ENCODE measurements at places on chromosomes 4 and X.
A peak's percentile ranks its signal among the peaks of the same experiment; 100 is the strongest.

DNA sequence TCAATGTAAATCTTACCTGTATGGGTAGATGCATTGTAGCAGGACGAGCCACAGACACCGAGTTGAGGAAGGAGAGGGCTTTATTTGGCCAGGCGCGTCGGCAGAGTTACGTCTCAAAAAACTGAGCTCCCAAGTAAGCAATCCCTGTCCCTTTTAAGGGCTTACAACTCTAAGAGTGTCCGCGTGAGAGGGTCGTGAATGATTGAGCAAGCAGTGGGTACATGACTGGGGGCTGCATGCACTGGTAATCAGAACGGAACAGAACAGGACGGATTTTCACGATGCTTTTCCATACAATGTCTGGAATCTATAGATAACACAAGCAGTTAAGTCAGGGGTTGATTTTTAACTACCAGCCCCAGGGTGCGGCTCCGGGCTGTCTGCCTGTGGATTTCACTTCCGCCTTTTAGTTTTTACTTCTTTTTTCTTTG is 524.9 kb upstream of the HTR2C start:
- no peak for DNase-seq

GRCh38 chr4:182409271-182409670 is 166.1 kb downstream of the TENM3 start:
- DNase-seq, result no peak

DNA sequence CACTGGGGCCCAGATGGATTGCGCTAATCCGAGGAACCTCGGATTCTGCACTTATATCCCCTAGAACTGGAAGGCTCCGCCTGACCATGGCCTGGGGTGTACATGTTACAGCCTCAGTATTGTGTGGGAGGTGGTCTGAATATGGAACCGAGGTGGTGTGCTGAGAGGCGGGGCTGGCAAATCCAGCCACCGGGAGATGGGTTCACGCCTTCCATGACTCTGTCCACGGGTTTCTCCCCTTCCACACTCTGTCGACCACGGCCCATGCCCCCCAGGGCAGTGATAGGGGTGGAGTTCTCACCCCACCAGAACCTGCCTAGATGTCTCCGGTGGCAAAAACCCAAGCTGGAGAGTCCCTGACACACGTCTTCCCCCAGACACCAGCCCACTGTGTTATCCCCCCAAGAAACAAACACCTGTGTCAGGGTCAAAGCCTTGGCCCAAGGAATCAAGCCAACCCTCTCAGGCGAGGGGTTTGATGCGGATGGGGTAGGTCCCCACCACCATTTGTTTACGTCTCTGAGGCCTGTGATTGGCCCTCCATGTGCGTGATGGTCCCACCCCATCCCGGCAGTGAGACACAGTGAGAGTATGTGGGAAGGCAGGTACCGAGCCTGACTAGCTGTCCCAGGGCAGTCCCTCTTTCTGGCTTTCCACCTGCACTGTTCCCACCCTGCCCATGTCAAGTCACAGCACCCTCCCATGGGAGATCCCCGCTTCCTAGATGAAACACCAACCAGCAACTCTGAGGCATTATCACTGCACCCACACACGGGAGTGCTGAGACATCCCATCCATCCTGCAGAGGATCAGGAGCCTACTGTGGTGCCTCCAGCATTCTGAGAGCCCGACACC is 6.6 kb upstream of the LOC101059915 start:
- DNase-seq, result no peak

- no peak for DNase-seq
These were observed 24.5 kb downstream of the ZNF41 start for GRCh38 chrX:47458528-47458927.

DNA sequence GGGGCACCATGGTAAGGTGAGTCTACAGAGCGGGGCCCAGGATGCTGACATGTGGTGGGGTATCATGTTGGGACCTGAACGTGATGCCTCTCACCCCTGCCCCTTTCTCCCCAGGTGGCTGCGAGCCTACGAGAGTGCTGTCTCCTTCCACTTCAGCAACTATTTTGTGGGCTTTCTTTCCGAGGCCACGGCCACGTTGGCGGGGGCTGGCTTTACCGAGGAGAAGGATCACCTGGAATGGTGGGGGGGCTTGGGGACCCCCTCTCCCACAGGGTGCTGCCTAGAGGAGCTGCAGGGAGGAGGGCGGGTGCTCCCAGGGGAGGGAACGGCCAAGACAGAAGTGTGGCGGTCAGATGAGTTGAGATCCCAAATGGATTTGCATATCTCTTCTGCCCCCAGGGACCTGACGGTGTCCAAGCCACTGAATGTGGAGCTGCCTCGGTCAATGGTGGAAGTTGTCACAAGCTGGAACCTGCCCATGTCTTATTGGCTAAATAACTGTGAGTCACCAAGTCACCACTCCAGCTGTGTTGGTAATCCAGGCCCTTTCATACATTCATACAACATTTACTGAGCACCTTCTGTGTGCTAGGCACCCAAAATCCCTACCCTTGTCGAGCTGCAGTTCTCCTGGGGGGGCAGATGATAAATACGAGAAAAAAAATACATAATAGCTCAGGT is 5.5 kb downstream of the PORCN start:
- DNase-seq, result no peak

- no peak for DNase-seq
These were observed 288.3 kb downstream of the ZNF674 start for GRCh38 chrX:46256875-46257274.

- no peak for DNase-seq
These were observed 31.1 kb downstream of the ART3 start for GRCh38 chr4:76105652-76106051.

DNA sequence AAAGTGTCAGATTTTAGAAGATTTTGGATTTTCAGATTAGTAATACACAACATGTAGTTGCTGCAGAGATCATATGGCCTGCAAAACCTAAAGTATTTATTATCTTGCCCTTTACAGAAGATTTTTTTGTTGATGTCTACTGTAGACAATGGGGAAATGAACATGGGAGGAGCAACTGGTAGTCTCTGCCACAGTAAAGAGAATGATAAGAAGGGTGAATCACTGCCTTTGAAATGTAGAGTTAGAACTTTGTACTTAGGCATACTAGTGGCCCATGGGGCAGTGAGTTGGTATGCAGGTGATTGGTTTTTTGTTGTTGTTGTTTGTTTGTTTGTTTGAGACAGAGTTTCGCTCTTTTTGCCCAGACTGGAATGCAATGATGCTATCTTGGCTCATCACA is 50.1 kb downstream of the GAB1 start:
- no peak for DNase-seq

- peak; percentile 0 for DNase-seq
These were observed at the start of gene AR for GRCh38 chrX:67543818-67544217. AR (plus strand) TSS chrX:67544021; CDS start chrX:67545147, 1,126 bp downstream.

GRCh38 chr4:76729460-76729859 is 168.5 kb downstream of the SOWAHB start:
- DNase-seq, result no peak

DNA sequence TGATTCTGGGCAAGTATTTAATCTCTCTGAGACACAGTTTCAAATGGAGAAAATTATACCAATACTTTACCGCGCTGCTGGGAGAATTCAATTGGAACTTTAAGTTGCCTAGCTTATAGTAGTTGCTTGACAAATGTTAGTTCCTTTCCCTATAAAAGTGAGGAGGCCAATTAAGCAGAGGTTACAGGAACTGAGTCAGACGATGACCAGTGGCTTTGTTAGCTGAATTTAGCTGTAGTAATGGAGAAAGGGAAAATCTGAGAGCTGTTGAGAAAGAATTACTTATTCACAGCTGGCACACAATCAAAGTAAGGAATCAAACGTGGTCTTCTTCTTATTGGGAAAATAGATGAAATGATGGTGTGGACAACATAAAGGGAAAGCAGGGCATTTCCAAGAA is 29.6 kb downstream of the SMARCA1 start:
- no peak for DNase-seq

DNA sequence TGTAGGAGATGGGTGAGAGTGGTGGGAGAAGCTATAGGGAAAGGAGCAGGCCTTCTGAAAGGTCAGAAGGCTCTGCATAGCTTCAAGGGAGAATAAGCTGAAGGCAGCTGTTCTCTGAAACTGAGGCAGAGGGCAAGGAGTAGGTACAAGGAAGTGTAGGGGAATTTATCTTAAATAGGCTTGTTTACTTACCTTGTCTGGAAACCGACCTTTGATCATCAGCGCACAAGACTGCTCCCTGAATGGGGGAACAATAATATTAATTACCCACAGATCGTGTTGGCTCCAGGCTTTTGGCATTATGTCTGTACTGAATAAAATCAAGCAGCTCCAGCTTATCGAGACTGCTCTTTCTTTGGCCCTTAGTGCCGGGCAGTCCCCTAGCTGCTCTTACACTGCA is 175.5 kb upstream of the MAGEB16 start:
- no peak for DNase-seq

- DNase-seq, result no peak
These were observed 162.9 kb upstream of the NOCT start for GRCh38 chr4:138852681-138853080.

GRCh38 chr4:25919676-25920075 is 5.7 kb downstream of the SMIM20 start:
- no peak for DNase-seq

DNA sequence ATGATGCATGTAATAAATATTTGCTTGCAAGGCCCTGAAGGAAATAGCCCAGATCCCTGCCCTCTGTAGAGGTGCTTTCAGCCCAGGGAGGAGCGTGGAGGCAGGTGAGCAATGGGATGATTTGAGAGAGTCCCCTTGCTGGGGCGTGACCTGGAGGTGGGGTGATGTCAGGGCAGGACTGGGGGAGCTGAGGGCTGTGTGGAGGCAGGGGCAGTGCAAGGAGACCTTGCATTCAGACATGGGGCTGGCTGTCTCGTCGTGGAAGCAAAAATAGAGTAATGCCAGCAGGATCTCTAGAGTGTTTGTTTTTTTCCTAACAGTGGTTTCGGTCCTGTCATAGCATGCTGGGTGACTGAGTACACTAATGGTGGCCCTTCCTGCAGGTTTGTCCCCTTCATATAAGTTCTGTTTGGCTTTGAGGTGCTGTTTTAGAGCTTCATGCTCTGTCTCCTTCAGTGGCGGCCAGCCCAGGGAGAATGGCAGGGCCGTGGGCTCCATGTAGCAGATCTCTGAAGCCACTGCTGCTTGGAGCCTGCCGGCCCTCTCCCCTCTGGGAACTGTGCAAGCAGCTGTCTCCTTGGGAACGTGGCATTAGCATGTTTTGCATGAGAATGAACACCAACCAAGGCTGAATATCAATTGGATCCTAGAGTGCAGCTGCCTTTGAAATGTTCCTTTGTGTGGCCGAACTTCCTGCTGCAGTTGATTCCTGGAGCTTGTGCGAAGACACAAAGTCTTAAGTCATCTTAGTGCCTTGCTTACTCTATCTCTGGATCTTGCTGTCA is 39.3 kb upstream of the CLDN34 start:
- DNase-seq, result no peak

GRCh38 chr4:43776371-43776770 is 672.2 kb downstream of the KCTD8 start:
- no peak for DNase-seq

DNA sequence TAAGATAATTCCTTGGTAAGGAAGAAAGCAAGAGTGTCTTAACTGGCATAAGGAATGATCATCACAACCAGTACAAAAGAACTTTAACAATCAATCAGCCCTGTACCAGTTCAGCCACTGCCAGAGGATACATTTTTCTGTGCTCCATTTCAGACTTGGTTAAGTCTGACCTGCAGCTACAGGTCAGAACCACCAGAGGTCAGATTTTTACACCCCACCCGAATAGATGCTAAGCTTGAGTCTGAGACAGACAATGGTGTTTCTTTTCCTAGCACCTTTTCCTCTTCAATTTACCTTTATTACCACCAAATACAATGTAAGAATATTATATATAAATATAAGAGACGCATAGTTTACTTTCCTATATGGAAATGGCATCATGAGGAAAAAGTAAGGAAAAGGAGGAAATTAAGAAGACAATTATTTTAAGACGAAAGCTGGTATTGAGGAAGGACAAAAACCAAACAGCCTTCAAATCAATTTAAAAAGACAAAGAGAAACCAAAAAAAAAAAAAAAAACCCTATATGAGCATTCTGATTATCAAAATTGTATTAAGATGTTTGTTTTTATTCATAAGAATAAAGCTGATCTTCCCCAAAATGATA is 215.3 kb upstream of the TTC29 start:
- peak; percentile 8 for DNase-seq

DNA sequence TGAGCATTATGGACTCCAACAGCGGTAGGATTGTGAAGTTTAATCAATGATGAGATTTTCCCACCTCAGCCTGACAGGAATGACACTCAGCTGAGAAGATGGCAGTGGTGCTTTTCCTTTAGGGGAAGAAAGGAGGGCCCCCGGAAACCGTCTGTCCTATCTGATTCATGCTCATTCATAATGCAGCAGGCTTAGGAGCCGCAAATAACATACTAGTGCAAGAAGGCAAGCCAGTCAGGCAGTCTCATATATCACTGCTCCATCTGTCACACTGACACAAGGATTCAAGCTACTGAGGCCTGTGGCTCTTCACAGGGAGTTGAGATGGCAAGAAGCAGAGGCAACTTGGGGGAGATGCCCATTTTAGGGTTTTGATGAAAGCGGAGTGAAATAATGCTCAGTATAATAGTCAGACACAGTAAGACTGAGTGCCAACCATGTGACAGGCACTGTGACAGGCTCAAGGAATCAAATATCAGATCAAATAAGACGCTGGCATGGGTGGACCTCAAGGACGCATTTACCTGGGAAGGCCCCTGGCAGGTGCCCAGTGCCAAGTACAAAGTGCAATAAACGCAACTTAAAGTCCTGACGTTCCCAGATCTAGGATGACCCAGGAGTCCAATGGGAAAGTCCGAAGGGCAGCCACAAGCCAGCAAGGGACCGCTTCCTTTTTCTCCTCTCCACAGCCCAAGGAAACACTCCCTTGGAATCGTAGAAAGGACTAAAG is 63.4 kb downstream of the FHDC1 start:
- no peak for DNase-seq

DNA sequence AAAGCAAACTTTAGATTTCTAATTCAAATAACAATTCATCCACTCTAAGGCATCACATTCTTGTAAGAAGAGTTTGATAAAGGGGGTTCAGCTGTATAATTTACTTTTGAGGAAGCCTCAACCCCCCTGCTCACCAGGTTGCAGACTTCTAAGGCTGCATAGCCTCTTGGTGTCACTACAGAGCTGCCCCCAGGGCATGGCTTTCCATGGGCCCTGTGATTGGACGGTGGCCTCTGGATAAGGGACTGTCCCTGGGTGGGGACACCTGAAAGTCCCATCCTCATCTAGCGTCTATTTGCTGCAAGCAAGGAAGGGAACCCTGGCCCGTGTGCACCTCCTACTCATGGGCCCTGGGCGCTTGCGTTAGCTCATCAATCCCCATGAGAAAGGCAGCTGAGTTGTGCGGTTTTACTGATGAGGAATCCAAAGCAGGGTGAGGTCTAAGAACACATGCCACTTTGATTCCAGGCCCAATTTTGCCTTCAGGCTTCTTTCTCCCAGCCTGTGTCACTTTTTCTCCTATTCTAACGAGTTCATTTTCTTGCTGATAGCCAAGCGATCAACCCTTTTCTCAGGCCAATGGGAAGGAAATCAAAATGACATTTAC is 51.8 kb downstream of the SCML1 start:
- DNase-seq, result peak; percentile 11

GRCh38 chrX:4994855-4995254 is 1233.8 kb downstream of the NLGN4X start:
- no peak for DNase-seq

GRCh38 chr4:6781561-6781960 is 966 bp upstream of the KIAA0232 start:
- no peak for DNase-seq

- no peak for DNase-seq
These were observed 103.8 kb upstream of the PPP3CA start for GRCh38 chr4:101451086-101451485.

- no peak for DNase-seq
These were observed 2.2 kb upstream of the FBXL5 start for GRCh38 chr4:15657366-15657765.

All from foreskin keratinocyte (primary cell).